Iris pigment epithelial cell (primary cell): ENCODE measurements at places on chromosomes 4 and X.

- DNase-seq: peak; percentile 90
These were observed 76.9 kb downstream of the MAGED4 start for GRCh38 chrX:52261463-52262194.

DNA sequence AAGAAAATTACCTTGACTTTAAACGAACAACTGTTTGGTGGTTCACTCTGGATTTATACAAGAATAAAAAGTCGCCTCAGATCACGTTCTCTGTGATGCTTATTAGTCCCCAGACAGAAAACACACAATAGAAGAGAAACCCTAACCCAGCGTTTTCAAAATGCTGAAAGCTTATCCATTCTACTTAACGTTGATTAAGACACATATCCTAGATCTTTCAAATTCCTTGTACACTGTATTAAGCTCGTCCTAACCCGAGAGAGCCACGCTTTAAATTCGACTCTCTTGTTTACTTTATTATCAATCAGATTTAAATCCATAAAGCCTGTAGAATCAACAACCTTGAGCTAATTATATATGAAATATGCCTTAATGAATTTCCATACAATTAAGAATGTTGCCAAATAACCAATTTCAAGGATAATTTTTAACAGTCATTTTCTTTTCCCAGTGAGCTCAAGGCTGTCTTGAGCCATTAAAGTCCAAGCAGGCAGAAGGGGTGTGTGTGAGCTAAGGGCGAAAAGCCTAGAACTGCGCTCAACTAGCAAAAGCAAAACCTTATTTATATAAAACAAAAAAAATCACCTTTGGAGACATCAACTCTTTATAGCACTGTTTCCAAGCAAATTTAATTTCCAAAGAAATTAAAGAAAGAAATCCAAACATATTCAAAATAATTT is 981 bp upstream of the PITX2 start:
- DNase-seq: peak; percentile 67

DNA sequence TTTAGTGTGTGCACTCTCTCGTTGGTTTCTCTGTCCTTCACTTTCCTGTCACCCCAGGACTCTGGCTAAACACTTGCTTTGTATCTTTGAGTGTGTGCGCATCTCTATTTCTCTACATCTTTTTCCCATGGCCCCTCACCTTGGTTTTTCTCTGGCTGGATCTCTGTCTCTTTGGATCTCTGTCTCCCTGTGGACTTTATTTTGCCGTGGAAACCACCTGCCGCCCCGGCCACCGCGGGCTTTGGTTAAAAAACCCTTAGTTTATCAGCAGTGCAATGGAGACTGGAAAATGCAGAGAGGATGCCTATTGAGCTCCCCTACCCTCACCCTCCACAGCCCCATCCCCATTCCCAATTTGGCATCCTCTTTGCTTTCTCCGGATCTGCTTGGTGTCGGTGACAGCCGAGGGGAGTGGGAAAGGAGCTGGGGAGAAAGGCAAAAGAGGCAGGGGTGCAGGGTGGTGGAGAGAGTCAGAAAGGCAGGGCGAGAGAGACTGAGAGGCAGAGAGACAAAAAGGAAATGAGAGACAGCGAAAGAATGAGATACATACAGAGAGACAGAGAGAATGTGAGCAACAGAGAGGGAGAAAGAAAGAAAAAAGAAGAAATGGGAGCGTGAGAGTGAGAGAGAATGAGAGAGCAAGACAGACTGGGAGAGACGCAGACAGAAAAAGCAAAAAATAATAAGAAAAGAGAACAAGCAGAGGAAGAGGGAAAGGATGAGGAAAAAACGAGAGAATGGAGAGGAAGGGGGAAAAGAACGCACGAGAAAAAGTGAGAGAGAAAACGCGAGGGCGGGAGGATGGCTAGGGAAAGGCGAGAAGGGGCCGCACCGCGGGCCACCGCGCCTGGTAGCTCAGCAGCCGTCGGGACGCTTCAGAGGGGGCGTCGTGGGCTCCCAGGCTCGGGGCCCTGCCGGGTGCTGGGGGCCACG is 688 bp downstream of the GPR101 start:
- DNase-seq: no peak

DNA sequence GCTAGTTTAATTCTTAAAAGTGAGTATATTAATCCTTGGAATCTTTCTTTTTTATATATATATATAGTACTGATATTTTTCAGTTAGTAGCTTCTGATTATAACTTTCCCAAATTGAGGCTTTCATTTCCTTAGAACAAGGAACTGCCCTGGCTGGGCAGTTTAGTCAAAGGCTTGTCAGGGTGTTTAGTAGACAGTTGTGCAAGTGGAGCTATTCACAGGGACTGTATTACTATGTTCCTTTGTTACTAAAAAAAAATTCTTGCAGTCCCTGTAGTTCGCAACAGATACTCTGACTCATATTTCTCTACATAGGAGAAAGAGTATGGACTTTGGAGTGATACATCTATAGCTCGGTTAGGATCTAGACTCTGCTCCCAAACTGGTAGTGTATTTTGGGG is 20.8 kb downstream of the USO1 start:
- DNase-seq: peak; percentile 84
